ENCODE measurements at places on chromosomes 4 and X.

DNA sequence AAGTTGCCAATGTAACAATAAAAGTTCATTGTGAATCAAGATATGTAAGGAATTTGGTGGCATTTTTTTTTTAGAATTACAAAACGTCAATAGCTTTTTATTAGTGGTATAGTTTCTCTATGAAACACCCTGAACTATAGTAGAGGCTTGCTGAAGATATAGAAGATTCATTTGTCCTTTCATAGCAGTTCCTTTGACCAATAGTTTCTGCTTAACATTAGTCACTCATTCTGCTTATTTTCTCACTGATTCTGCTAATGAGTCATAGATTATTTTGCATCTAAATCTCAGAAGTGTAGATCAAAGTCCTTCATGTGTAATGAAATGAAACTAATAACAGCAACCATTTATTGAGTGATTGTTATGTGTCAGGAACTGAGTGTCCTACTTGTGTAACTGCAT is 205.0 kb upstream of the TET2 start:
- H3K4me3 ChIP-seq, result no peak overlapping the region
- H3K36me3 ChIP-seq, result no peaks in the 10 kb centered on the region
- H3K27me3 ChIP-seq, result no peaks in the 10 kb centered on the region
- no peaks in the 10 kb centered on the region for H3K4me1 ChIP-seq
- H3K27ac ChIP-seq, result no peak overlapping the region
- DNase-seq, result no peak

- H3K4me1 ChIP-seq, result peaks cover 11% of the 10 kb centered on the region
- no peaks in the 10 kb centered on the region for H3K36me3 ChIP-seq
- no peak for DNase-seq
- no peaks in the 10 kb centered on the region for H3K27me3 ChIP-seq
These were observed 3.7 kb downstream of the PPP1R3F start for GRCh38 chrX:49273181-49273727.

GRCh38 chr4:71004281-71004851 is 10.9 kb downstream of the DCK start:
- no peaks in the 10 kb centered on the region for H3K36me3 ChIP-seq
- H3K27ac ChIP-seq, result peak overlapping the region; percentile 70
- no peak for DNase-seq
- peak overlapping the region; percentile 41 for H3K4me3 ChIP-seq

DNA sequence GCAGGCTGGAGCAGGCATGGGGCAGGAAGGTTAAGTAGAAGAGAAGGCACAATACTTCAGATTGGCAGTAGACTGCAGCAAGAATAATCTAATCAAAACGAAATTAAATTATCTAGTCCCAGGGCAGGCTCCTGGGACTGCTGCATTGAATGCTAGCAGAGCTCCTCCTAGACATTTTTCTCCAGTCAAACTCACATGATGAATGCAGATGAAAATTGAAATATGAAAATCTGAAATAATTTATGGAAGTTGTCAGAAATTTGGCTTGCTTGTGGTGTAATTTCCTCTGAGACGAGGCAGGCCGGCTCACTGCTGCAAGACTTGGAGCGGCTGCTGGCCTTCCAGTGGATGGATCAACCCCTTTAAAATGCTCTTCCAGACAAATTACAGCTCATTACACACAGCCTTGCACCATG is 78.0 kb upstream of the TMEM33 start:
- no peaks in the 10 kb centered on the region for H3K36me3 ChIP-seq
- H3K4me3 ChIP-seq, result no peak overlapping the region
- DNase-seq, result no peak
- peaks cover 3% of the 10 kb centered on the region for H3K27me3 ChIP-seq

DNA sequence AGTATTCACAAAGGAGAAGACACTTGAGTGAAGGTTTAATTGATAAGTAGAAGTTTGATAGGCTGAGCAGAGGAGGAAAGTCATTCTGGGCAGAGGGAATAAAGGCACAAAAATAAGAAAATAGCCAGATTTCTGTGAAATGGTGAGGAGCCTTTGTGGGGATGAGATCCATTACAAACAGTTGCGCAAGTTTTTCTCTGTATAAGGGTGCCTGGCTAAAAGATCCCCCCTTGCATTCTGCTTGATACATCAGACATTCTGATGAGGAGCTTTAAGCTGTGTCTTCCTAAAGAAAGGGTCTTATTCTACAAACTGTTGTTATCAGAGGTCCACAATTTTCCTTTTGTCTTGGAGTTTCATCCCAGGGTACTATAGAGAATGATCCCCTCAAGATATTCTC is 112.0 kb downstream of the ARHGAP36 start:
- no peaks in the 10 kb centered on the region for H3K36me3 ChIP-seq
- H3K4me1 ChIP-seq, result no peaks in the 10 kb centered on the region
- DNase-seq, result no peak
- H3K27ac ChIP-seq, result no peak overlapping the region
- H3K27me3 ChIP-seq, result no peaks in the 10 kb centered on the region
- H3K4me3 ChIP-seq, result no peak overlapping the region

DNA sequence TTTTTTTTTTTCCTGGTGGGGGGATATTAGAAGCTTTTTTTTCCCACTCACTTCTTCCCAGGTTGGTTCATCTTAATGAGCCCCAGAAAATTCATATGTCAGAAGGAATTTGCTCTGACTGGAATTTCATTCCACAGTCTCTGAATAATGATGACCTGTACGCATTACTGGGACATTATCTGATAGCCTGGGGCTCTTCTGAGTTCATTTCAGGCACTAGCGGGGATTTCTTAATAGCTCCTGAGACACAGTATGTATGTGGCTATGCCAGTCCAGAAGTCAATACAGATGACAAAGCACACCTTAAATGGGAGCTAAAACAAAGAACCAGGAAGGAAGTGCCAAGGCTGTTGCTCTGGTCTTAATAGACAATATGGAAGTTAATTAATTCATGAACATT is 295.2 kb upstream of the IGFBP7 start:
- no peaks in the 10 kb centered on the region for H3K4me1 ChIP-seq
- no peak overlapping the region for H3K4me3 ChIP-seq
- H3K27ac ChIP-seq, result no peak overlapping the region

DNA sequence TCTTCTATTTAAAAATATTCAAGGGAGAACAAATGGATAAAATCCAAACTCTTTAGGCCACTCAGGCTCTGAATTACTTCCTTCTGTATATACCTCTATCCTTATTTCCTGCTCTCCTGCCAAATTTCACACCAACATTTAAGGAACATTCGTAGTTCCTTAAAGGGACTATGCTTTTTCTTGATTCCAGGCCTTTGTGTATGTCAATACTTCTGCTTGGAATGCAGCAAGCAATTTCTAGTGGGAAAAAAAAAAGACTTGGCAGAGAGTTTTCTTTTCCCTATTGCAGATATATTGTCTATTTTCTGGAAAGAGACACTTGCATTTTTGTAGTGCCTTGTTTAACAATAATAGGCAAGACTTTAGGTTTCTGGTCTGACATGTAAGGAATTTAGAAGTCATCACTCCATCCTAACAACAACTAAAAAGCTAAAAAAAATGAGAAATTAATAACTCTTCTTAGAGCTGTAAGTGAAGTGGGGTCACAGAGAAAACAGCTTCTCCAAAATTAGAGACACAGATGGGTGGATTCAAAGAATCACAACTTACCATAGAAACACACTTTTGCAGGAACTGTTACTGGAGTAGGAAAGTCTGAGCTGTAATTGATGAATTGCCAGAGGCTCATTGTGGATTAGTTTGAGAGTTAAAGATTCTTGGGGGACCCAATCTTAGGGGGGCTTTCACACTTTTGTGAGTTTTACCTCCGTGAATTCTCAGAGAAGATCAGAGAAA is 2.1 kb upstream of the ADH5 start:
- no peaks in the 10 kb centered on the region for H3K4me1 ChIP-seq
- no peaks in the 10 kb centered on the region for H3K36me3 ChIP-seq
- no peak overlapping the region for H3K4me3 ChIP-seq
- DNase-seq, result no peak

GRCh38 chrX:12162420-12162819 is 24.1 kb downstream of the FRMPD4 start:
- no peaks in the 10 kb centered on the region for H3K4me1 ChIP-seq
- DNase-seq, result no peak
- no peak overlapping the region for H3K4me3 ChIP-seq
- H3K36me3 ChIP-seq, result no peaks in the 10 kb centered on the region
- no peak overlapping the region for H3K27ac ChIP-seq

DNA sequence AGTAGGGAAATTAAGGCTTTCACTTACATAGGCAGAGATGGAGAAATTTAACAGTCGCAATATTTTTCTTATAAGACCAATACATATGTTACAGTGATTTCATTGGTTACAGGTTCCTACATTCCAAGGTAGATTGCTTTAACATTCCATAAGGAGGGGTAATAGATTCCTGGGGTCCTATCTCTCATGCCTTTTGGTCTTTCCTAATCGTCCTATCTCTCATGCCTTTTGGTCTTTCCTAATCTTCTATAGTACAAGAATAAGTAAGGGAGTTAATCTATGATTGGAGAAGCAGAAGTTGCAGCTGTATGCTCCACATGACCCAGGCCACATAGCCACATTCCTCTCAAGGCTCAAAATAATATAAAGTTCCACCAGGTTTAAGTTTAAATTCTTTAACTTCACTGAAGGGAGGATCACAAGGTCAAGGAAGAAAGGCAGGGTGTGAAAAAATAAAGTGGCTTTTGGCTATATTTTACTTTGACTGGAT is 285.0 kb upstream of the BOD1L1 start:
- H3K4me1 ChIP-seq, result no peaks in the 10 kb centered on the region
- no peak for DNase-seq
- no peaks in the 10 kb centered on the region for H3K27me3 ChIP-seq

GRCh38 chr4:1376391-1376840 is 29.4 kb downstream of the UVSSA start:
- no peak for DNase-seq
- no peaks in the 10 kb centered on the region for H3K4me1 ChIP-seq
- H3K27ac ChIP-seq, result no peak overlapping the region
- no peaks in the 10 kb centered on the region for H3K36me3 ChIP-seq

GRCh38 chr4:30461218-30461617 is 259.0 kb upstream of the PCDH7 start:
- no peaks in the 10 kb centered on the region for H3K36me3 ChIP-seq
- H3K27me3 ChIP-seq, result no peaks in the 10 kb centered on the region
- H3K27ac ChIP-seq, result no peak overlapping the region
- H3K4me1 ChIP-seq, result peaks cover 5% of the 10 kb centered on the region
- peak; percentile 13 for DNase-seq

GRCh38 chr4:145734576-145735346 is 54.8 kb downstream of the C4orf51 start:
- H3K4me1 ChIP-seq, result peaks cover 8% of the 10 kb centered on the region
- no peak overlapping the region for H3K4me3 ChIP-seq
- no peaks in the 10 kb centered on the region for H3K27me3 ChIP-seq
- no peak overlapping the region for H3K27ac ChIP-seq
- no peak for DNase-seq

DNA sequence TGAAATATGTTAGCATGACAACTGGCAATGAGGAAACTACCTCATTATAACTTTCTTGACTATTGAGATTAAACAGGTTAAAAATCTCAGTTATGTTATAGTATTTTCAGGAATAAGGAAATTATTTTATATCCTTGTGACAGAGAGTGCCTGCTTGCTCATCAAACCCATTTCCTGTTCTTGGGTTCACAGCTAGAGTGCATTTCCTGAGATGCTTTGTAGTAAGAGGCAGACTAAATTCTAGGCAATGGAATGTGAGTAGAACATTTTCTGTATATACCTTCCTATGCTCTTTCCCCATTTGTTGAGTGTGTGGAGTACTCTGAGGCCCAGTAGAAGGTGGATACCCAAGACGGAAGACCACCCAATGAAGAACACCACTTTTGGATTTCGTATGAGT is 96.9 kb upstream of the CASK start:
- no peaks in the 10 kb centered on the region for H3K4me1 ChIP-seq
- DNase-seq, result no peak
- H3K36me3 ChIP-seq, result no peaks in the 10 kb centered on the region

All from H1 (cell line).